ENCODE measurements at places on chromosomes 1 and 21.

GRCh38 chr1:228378873-228379460 lies 27.7 kb downstream of the TRIM11 start:
- DNase-seq, result no peak

- DNase-seq, result no peak
Measured at GRCh38 chr1:50517488-50517887, 94.2 kb upstream of the DMRTA2 start.

DNA sequence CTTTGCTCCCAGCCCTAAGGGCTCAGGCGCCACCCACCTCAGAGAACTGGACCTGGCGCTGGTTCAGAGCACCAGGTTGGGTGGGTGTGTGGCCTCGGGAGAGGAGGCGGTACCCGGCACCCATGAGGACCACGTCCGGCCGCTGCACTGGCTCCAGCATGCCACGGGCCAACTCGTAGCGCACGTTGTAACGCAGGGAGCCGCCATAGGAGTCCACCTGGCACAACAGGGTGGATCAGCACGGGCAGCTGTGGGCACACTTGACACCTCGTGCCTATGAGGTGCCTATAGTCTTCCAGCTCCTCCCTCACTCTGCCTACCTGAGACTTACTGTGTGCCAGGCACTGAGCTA lies 56.5 kb downstream of the HSPG2 start:
- no peak for DNase-seq

- no peak for DNase-seq
Measured at GRCh38 chr1:2587071-2587859, 688 bp downstream of the PRXL2B start.

GRCh38 chr1:48055876-48056764 lies 58.9 kb upstream of the TRABD2B start:
- DNase-seq, result no peak

DNA sequence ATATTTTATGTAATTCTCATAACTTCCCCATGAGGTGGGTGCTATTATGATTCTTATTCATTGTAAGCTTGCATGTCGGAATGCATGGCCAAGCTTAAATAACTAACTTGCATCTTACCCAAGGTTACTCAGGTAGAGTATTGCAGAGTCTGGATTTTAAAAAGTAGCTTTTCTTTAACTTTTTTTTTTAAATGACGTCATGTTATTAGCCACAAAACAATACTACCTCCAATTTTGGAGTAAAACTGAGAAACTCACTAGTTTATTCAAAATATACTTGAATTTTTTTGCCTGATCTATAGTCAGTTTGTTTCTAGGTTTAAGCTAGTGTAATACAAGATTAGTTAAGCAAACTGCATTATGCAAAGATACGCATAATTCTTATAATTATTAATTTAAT lies 57.8 kb downstream of the NEGR1 start:
- DNase-seq, result no peak

DNA sequence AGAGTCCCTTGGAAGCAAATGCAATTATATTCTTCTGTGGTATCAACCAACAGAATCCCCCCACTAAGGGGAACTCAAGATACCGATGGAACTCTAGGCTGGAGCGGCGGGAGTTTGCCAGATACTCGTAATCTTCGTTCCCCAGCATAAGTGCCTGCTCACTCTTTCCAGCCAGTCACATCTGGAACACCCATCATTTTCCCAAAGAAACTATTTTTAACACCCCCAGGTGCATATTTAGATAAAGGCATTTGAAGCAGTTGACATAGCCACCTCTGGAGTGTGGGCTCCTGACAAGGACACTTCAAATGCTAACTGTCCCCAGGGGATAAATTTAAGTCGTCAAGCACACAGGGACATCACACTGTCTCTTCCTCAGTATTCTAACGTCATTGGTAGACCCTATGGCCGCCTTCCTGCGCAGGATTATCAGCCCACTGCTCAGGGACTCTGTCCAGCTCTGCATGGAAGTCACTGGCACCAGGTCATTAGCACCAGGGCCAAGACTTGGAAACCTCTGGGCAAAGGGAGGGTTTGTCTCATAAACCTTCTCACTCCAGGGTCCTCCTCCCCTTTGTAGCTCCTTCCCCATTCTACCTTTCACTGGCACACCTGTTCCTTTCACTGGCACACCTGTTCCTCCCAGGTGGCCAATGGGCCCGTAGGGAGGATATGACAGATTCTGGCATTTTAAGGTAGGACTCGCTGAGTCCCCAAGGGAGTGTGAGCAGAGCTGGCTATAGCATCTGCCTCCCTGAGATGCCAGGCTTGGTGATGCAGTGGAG lies 48.8 kb downstream of the H3-3A start:
- DNase-seq, result no peak

Measured in NCI-H1048 (cell line).